ENCODE measurements at places on chromosomes 13 and 19.

GRCh38 chr19:7210359-7210758 lies 83.9 kb downstream of the INSR start:
- DNase-seq = no peak

- DNase-seq = no peak
These were observed 61.0 kb downstream of the SHISA2 start for GRCh38 chr13:25990801-25991200.

DNA sequence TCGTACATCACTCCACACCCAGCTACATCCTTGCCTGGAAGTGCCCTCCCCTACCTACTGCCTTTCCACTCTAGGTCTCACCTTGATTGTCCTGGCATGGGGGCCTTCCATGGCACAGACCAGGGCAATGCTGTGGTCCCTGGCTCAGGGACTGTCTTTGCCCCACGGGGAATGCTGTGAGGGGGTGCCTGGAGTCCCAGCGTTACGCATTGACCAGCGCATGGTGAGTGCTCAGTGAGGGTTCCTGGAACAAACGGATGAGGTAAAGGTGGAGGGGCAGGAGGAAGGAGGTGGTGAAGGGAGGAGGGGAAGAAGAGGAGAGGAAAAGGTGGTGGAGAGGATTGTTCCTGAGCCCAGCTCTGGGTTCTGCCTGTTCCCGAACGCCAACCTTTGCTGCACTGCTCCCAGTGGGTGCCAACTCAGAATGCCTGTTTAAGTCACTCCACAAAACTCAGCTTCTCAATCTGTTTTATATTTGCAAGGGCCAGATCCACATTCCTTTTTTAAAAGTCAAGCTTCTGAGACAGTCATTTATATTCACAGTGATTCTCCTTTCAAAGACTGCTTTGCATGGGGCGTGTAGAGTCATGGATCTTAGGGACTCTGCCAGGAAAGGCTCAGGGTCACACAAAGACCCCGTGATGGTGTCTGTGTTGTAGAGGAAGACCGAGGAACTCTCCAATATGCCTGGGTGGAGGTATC lies 40.8 kb downstream of the CHST8 start:
- DNase-seq = no peak

GRCh38 chr19:55232286-55232602 lies 3.7 kb upstream of the TMEM86B start:
- DNase-seq = no peak

- no peak for DNase-seq
These were observed 107.8 kb downstream of the SGCG start for GRCh38 chr13:23288564-23288963.

DNA sequence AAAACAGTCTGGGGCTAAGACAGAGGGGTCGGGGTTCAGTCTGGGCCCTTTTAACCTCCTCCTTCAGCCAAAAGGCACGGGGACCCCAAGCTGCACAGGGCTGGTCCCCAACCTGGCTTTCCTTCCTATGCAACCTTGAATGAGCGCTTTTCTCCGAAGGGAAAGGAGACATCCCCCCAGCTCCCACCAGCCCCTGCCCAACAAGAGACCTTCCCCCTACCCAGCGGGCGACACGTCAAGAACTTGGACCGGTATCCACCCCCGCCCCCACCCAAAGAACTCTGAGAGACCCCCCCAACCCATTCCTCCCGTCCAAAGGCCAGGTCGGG lies 35.0 kb upstream of the NANOS3 start:
- DNase-seq = no peak
